ENCODE measurements at places on chromosomes 3 and 15.

DNA sequence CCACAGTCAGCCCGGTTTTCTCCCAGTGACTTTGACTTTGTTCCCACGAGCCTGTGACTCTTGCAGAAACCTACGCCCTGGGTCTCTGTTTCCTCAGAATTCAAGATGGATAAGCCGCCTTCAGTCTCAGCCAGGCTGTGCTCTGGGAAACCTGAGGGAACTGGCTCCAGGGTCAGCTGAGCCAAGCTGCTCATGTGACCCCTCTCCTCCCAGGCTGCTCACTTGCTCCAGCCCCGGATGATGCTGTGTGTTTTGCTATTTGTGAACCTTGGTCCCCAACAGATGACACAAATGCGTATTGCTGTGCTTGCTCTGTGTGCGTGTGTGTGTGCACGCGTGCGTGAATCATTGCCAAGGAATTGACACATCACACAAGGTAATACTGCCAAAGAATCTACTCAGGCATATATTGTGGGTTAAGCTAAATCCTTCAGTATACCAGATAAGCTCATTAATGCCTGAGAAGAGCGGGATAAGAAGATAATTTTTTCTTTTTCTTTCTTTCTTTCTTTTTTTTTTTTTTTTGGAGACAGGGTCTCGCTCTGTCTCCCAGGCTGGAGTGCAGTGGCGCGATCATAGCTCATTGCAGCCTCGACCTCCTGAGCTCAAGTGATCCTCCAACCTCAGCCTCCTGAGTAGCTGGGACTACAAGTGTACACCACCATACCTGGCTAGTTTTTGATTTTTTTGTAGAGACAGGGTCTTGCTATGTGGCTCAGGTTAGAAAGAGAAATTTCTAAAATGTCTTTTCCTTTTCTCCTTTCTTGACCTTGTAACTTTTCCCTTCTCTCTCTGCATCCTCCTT is 29.2 kb upstream of the UMPS start:
- DNase-seq, result no peak

GRCh38 chr3:23202921-23203707 is at the start of gene UBE2E2:
UBE2E2 (plus strand) TSS chr3:23203327.
- DNase-seq, result peak; percentile 58

GRCh38 chr3:138471481-138471880 is 37.1 kb downstream of the ESYT3 start:
- DNase-seq, result no peak

- no peak for DNase-seq
Measured at GRCh38 chr3:55074796-55075195, 146.9 kb upstream of the LRTM1 start.

- peak; percentile 96 for DNase-seq
Measured at GRCh38 chr3:141498598-141499223, 11.9 kb downstream of the RASA2 start.

DNA sequence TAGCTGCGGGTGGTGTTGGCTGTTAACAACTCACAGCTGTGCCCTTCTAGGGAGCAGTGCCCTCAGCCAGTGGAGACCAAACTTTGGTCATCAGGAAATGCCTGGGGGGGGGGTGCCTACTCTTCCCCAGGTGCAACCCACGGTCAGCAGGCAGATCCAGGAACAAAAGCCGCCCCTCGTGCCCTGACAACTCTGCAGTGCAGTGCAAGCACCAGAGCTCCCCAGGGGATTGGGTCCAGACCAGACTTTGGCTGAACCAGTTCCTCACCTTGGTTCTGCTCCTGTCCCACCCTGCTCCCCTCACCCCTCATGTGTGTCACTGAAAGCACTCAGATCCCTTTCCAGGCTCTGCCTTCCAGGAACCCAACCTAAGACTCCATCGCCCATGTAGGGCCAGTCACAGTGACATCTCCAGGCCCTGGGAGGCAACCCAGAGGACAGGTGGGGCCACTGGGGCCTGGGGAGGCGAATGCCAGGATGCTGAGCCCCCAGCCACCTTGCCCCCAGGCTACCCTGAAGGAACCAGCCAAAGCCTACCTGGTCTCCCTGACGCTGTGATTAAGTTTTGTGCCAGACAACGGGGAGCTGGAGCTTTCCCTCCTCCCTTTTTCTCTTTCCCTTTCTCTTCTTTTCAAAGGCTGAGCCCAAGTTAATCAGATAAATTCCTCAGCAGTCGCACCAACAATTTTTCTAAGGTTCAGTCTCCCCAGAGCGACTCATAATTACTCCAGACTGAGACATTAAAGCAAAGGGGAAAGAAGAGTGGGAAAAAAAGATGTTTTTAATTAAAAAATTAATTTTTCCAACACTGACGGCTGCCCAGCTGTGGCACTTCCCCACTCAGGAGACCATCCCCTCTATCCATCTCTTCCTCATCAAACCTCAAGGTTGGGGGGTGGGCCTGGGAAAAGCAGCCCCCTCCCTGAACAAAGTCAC is 207.5 kb upstream of the LINGO1 start:
- DNase-seq, result no peak

GRCh38 chr3:71388535-71389120 is 194.9 kb downstream of the FOXP1 start:
- no peak for DNase-seq

- DNase-seq, result no peak
Measured at GRCh38 chr3:17481116-17481515, 261.3 kb downstream of the TBC1D5 start.

DNA sequence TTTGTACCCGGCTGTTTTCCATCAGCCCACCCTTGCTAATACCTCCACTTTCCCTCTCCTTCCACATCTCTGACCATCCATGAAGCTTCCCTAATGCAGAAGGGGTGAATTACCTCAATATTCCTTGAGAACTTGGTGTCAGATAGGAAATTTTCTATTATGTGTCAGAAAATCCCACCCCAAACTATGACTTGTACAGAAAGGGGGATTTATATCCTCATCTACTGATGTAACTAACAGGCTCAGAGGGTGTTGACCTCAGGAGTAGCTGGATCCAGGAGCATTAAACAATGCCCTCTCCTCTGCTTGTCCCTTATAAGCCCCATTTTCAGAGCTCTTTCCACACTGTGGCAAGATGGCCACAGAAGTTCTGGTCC is 242.8 kb upstream of the TLE3 start:
- DNase-seq, result no peak

GRCh38 chr3:63979093-63979885 is 44.0 kb downstream of the PSMD6 start:
- no peak for DNase-seq

DNA sequence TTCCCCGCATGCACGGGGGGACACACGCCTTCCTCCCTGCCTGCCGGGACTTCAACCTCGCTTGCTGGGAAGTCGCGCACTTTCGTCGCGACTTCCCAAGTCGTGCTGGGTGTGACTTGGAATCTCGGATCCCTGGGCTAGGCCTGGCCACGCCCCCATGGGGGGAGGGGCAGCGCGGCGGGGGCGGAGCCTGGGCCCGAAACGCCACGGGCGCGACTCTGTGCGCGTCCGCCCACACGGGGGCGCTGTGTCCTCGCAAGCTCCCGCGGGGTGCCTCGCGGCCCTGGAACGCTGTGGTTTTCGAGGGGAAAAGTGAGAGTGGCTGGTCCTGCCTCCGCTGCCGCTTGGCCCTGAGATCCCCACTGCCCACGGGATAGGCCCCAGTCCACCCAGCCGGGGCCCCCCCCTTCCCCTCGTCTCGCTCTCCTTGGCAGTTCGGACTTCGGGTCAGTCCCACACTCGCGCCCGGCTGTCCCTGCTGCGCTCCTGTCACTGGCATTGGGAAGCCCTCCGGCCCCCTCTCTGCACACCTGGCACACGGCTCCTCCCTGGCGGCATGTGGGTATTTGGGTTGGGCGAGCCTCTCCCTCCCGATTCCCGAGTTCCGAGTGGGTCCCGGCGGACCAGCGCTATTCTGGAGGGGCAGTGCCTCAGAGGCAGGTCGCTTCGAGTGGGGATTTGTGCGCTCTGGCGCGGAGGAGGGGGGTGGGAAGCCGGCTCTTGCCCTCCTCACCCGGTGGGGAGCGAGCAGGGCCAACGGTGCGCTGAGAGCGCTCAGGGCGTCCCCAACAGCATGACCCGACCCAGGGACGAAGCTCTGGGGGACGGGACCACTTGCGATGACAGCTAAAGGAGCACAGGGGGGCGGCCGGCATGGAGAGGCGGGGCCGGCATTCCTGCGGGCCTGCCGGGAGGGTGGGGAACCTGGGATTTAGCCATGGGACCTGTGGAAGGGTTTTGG is 23.6 kb downstream of the SEC61A1 start:
- peak; percentile 73 for DNase-seq

DNA sequence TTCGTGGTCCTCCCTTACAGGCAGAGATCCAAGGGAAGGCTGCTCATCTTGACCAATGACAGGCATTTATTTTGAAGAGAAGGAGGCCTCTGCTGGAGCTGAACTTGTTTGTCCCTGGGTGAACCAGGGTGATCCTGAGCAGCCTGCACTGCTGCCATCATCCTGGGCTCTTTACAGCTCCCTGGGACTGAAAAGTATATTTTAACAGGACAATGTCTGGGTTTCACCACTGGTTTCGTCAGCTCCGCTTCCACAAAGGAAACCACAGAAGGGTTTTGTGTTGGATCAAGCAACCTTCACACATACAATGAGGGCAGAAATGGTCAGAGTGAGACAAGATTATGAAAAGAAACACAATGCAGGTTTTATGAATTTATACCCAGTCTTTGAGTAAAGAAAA is 400.7 kb upstream of the TPM1 start:
- DNase-seq, result no peak

DNA sequence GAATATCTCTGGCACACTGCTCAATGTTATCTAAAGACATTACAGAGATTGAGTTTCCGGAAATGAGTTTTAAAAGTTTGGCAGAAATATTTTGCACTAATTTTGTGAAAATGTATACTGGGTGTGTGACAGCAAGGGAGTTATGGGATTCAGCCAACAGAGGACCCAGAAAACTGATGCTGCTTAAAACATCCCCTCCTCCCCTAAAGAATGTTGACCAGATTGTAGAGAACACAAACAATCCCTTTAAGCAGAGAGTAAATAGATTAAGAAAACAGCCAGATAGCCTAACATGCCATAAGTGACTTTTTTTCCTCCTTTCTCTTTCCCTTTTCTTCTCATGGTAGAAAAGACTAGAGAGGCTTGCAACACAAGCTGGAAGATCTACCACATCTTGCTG is 928.0 kb upstream of the ALCAM start:
- no peak for DNase-seq

DNA sequence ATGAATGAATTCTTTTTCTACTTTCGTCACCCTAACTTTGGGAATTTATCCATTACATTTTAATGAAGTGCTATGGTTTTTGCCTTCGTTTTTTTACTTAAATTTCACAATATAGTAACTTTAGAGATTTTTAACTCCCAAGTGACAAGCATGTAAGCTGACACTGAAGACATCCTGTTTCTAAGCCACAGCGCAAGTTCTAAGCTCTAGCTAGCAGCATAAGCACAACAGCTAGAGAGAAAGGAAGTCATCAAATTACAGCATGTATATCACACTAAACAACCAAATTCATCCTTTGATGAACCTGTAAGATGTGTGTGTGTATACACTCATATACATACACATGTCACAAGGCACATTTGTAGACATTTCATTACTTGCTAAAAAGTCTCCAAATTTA is 119.3 kb downstream of the P3H2 start:
- no peak for DNase-seq

DNA sequence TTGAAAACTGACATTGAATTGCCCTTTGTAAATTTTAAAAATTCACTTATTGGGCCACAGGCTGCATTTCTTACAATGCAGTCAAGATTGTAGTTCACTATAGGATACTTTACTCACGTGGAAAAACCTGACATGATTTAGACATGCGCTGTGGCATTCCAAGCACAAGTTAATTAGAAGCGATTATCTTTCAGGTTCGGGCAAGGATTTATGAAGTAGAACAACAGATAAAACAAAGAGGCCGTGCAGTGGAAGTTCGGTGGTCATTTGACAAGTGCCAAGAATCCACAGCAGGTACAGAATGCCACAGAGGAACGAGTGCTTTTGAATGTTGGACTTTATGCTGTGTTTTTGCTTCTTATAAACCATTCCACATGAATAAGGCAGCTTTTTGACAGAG is 37.8 kb downstream of the GPR171 start:
- no peak for DNase-seq

DNA sequence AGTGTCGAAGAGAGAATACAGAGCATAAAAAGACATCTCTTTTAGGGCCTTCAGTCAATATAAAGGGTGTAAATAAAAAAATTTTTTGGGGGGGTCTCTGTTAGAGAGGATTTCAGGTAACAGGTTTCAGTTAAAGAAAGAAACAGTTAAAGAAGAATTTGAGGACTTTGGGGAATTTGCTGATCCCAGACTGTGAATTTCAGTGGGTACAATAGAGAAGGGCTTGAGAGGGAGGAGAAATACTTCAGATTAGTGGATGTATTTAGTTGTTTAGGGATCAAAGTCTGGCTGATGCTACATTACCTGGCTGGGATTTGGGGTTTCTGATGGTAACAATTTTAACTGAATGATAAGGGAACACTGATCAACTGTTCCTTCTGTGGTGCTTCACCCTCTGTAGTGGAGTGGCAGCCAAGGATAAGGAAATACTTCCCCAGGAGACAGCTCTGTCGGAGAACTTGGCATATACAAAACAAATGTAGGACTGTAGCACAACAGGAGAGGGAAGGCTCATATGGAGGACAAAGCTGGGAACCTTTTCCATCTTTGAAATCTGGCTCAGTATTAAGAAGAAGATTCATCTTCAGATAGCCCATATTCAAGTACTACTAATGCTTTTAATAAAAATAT is 79.2 kb downstream of the MEF2A start:
- DNase-seq, result no peak

DNA sequence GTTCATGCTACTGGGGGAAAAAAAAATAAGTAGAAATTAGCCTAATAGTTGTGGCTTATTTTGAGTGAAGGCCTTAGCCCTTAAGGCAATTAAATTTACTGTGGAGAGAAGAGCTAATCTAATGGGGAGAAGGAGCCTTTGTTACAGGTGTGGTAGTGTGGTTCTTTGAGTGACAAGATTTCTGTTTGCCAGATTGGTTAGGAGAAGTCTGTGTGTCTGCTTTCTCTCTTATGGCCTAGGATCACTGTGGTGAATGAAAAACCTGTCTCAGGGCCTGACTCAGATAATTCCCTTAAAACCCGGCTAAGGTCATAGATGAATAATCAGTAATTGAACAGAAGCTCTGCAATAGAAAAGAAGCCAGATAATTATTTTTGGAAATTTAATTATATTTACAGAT is 27.0 kb downstream of the OPA1 start:
- DNase-seq, result no peak

GRCh38 chr3:69738859-69739203 is 433 bp upstream of the MITF start:
- no peak for DNase-seq

DNA sequence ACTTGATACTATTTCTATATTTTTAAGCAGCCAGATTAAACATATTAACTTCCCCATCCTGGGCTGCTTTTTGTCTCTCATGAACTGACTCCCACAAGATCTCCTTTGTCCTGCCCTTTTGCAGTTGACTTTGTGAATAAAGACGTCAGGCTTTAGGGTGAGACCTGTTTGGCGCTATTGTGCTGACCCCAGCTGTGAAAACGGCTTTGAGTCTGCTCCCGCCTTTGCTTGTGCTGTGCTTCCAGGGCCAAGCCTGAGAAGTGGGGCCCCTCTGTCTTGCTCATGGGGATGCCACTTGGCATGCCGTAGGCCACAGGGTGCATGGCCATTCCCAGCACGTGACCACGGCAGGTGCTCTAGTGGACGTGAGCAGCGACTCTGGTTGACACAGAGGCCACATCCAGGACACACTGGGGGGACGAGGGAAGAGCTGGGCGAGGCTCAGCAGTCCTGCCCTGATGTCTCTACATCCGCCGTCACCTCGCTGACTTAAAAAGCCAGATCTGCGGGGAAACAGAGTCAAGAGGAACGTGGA is 268.9 kb upstream of the LYSMD4 start:
- DNase-seq, result no peak
